ENCODE measurements at places on chromosomes 3 and 15.

DNA sequence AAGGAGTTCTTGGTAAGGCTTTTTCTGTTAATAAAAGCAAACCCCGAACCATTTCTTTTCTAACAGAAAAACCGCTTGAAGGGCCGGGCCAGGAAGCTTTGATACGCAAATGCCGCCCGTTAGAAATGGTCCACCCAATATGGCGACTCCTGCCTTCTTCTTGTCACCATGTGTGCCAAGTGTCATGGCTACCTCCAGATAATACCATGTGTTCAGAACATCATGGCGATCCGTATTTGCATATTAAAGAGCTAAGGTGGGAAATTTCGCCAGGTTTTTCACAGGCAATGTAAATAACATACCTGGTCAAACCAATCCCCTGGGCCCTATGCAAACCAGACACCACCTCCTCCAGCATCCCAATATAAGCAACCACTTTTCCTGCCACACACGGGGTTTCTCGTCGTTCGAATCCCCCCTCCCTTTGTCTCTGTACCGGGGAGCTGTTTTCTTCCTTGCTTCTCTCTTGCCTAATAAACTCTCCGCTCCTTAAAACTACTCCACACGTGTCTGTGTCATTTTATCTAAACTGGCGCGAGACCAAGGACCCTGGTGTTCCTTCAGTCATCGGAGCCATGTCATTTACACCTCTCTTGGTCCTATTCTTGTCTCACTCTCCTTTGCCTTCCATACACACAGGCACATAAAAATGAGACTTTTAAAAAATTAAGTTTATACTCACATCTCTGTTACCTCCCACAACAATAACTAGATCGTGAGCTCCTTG, 34.5 kb downstream of the NCEH1 start:
- DNase-seq, result no peak

DNA sequence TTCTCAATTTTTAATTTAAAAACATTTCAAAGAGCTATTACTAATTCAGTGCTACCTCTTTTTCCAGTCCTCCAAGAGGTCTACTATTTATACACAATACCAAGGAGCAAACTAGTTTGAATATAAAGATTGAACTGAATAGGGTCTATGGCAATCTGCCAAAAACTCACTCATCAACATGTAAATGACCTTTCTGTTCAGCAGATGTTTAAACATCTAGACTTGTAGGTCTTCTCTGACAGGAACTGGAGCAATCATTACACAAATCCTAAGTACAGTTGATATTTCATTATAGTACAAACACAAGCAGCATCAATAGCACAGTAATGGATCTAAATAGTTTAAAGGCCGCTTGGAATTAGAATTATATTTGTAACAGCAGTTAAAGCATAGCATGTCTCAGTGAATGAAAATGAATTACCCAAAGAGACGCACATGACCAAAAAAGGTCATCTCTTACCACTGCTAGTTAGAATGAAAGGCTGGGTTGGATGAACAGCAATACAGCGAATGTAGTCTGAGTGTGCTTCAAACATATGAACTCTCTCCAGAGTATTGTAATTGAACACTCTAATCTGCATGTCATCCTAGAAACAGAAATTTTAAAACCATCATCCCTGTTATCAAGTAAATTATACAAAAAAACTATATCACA, 10.7 kb downstream of the COPB2 start:
- DNase-seq, result no peak

GRCh38 chr15:70715840-70716485, 47.4 kb downstream of the UACA start:
- DNase-seq, result no peak

GRCh38 chr3:48929358-48930035, 10.9 kb downstream of the ARIH2 start:
- DNase-seq, result no peak

GRCh38 chr3:72271216-72271615, 486.3 kb upstream of the PROK2 start:
- no peak for DNase-seq

DNA sequence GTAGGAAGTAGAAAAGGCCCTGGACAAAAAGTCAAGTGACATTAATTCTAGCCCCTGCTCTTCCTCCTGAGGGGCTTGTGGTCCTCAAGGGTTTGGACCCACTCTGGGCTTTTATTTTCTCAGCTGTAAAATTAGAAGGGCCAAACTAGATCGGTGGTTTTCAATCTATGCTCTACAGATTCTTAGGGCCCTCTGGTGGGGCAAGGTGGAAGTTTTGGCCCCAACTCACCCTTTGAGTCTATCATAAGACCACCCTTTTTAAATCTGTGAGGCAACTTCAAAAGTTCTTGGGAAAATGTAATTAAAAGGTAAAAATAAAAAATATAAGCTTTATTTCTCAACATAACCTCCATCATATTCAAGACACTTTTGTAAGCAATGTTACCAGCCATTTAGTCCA, 25.6 kb upstream of the CFAP161 start:
- DNase-seq, result no peak

GRCh38 chr3:32125012-32125411, 18.6 kb downstream of the GPD1L start:
- DNase-seq, result no peak

GRCh38 chr15:28917791-28918140, 32.0 kb downstream of the APBA2 start:
- DNase-seq, result no peak

DNA sequence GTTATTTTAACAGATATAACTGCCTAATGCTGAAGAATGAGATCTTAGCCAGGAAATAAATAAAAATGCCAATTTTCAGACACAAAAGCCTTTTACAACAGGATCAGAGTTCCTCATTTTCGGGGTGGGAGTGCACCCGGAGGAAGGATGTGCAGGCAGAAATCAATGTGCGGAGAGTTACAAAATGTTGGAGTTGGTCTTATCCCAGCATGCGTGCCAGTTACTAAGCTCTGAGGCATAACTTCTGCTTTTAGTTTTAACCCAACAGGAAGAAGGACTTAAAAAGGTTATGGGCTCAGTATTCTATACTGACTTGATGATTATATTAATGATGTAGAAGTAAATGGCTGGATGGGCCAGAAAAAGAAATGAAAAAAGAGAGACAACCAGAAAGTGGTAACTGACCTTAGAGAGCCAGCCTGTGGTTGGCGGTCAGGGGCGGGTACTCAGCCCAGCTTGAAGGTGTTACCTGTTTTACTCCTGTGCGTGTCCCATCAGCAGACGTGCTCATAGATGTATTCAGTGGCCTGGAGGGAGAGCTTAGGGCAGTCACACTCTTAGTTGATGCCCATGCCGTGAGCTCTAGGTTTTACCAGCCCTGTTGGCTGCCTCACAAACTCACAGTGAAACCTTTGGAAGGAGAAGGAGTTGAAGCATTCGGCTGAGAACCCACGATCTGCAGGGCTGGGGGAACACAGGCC, 164.7 kb downstream of the SV2B start:
- no peak for DNase-seq

DNA sequence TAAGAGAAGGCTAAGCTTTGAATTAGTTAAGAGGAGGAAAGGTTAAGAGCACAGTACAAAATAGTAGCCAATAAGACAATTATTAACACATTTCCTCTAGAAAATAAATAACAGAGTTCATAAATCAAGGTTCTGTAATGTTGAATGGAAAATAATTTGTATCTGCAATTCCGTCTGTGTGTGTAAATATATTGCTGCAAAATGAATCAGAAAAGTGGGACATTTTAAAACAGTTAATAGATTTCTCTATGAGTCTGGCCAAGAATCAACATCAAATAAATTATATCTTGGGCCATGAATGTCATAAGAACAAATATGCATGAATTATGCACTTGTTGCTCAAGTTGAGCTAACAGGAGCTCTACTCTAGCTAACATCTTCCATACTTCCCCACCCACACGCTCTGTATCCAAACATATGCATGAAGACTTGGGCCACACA, 14.2 kb upstream of the SUCNR1 start:
- no peak for DNase-seq

DNA sequence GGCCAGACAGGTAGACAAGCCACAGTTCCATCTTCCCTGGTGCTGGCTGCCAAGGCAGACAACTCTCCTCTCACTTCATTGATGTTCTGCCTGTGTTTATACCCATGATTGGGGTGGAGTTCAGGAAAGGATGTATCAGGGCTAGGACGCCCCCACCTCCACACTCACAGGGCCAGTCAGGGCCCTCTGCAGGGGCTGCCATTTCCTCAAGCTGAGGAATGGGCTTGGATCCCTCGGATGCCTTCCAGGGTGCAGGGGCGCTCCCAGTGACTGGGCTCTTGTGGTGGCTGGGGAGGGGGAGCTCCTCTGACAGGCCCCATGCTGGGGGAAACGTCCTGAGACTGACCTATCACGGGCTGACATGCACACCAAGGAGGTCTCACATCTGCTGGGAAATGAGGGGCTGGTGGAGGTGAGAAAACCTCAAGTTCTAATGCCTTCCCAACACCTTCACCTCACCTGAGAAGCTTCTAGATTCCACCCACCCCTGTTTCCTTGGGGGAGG, 31.4 kb downstream of the SEMA7A start:
- no peak for DNase-seq

- DNase-seq, result no peak
Observed at GRCh38 chr3:62051506-62051905, 321.8 kb downstream of the FEZF2 start.

DNA sequence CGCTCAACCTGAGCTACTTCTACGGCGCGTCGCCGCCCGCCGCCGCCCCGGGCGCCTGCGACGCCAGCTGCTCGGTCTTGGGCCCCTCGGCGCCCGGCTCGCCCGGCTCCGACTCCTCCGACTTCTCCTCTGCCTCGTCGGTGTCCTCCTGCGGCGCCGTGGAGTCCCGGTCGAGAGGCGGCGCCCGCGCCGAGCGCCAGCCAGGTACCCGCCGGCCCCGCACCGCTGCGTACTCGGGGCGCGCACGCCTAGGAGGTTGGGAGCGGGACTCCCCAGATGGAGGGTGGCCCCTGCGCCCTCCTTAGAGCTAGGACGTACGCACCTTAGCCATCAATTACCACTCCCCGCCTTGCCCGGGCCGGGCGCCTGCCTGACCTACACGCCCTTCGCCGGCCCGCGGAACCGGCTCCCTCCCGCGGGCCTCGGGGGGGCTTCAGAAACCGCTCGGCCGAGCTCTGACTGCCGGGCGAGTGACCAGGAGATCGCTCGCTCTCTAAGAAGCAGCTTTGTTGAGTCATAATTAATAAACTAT, 466 bp downstream of the NFKBIZ start:
- no peak for DNase-seq

GRCh38 chr3:159789742-159790635, 198.6 kb upstream of the IL12A start:
- no peak for DNase-seq

DNA sequence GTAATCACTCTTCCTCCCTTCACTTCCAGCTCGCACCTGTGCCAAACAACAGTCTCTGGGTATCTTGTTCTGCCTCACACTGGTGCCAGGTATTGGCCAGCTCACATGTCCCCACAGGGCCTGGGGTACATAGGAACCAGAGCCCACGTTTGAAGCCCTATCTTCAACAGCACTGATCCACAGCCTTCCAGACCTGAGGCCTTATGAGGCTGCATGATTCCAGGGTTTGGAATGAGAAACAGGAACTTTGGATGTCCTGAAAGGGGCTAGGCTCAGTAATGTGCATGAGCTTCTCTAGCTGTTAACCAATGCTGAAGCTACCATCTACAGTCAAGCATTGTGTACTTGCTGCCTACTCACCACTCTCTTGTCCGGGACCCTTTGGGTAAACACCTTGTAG, 92.4 kb downstream of the GPR156 start:
- DNase-seq, result no peak

DNA sequence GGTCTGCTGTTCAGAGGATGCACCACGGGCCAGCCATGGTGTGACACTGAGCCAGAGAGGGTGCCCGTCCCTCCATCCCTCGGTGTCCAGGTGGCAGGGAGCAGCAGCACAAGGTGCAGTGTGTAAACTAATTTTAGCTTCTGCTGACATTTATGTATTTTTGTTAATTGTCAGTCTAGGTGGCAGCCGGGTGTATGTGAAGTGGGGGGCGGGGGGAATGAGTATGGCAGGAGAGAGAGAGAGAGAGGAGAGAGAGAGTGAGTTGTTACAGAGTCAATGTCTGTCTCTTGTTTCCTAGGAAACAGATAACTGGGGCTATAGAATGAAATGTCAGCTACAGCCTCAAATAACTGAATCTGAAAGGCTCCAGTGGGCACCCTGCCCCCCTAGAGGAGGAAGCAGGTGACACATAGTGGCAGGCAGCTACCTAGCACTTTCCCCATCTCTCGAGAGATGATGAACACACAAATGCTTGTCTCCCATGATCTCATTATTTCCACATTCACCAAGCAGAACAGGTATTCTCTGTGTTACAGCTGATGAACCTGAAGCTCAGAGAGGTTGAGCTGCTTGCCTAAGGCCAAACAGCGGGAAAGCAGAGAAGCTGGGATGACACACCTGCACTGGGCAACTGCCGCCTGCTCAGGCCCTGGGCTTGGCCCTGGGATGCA, 24.7 kb downstream of the RASGRF1 start:
- DNase-seq, result no peak

- DNase-seq, result peak; percentile 93
Observed at GRCh38 chr15:99704444-99704838, 28.8 kb downstream of the LYSMD4 start.

- peak; percentile 93 for DNase-seq
Observed at GRCh38 chr15:65530318-65531111, at the start of gene HACD3. HACD3 (plus strand) TSS chr15:65530463; CDS start chr15:65530632, 169 bp downstream.

GRCh38 chr15:83062768-83063180, 4.3 kb downstream of the BTBD1 start:
- no peak for DNase-seq

DNA sequence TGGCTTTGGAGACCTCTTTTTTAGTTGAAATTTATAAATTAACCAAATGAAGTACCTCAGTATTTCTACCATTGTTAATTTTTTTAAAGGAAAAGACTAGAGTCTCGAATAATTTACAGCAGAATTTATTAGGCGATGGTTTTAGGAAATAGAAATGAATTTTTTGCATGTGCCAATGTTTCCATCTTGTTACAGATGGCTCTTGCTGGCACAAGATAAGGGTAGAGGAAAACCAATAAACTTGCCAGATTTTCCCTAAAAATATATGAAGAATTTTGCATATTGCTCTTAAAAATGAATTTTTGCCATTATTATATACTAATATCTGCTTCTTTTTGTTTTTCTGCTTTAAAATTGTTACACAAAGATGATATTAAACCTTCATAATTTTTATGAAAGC, 380.7 kb downstream of the NLGN1 start:
- DNase-seq, result no peak

GRCh38 chr15:50100486-50100885, 18.5 kb downstream of the ATP8B4 start:
- no peak for DNase-seq
